ENCODE measurements at places on chromosomes 2 and 18.

DNA sequence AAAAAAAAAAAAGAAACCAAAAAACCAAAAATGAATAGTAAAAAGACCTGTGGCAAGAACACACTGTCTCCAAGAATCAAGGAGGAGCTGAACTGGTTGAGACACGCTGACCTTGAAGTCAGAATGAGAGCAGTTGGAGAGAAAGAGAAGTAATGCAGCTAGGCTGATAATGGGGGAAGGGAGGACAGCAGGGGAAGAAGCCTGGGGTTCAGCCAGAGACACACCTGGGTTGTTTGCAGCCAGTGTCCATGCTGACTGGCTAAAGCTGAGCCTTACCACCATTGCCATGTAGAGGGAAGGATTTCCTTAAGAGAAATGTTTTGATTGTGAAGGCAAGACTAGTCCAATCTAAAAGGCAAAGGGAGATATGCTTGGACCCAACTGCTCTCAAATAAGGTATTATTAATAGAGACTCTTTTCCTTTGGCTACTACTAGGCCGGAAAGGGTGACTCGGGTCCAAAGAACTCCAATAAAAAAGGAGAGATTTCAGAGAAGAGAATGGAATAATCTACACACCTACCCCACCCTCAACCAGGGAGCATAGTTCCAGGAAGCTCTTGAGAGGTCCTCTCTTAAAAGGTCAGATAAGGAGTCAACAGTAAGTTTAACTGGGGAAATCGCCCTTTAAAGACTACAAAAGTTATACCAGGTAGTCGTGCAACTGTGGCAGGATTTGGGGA, 25.2 kb upstream of the REL start:
- no peak for DNase-seq

- DNase-seq = no peak
These were observed 579 bp upstream of the ITM2C start for GRCh38 chr2:230864122-230864604.

DNA sequence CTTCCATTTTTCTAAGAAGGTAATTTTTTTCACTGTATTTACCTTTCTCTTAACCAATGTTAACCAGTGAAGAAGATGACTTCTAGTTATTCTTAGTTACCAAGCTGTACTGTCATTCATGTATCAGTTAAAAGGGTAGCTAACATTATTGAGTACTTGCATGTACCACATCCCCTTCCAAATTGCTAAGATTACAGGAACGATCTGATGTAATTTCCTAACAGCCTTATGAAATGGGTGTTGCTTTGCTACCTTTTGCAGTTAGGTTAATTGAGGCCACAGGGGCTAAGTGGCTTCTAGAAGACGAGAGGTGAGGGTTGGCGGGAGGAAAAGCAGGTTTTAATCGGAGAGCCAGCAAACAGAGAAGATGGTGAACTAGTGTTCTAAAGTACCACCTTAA, 1.8 kb upstream of the SULT6B1 start:
- DNase-seq = no peak

GRCh38 chr2:239835056-239835455, 190.1 kb downstream of the NDUFA10 start:
- DNase-seq = no peak

DNA sequence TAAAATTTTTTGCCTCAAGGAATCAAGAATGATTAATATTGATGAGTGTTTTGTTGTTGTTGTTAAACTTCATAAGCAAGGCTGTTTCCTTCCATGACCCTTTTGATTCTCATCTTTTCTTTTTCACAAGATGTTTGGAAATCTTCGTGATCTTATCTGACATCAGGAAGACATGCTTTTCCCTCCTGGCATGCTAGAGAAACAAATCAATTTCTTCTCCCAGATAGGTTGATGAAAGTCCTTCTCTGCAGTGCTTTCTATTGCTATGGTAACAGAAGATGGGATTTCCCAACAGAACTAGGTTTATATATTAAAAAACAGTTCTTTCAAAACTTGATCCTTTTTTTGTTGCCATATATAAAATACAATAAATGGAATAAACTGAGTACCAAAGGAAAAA, 85.2 kb downstream of the EML6 start:
- no peak for DNase-seq

DNA sequence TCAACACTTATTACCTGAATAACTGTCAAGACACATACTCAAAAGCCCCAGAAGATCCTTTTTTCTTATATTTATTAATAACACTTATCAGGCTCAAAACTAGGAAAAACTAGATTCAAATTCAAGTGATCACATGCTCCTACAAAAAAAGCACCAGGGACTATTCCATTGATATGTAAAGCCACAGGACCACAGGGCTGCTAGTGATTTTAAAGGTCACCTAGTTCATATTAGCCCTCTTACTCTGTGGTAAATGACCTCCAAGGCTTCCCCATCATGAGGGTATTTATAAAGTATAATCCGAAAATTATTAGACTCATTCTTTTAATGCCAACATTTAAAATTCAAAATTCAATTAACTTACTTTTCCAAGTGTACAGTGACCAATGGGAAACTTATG, 52.5 kb downstream of the LRPPRC start:
- no peak for DNase-seq

GRCh38 chr2:143132355-143132754, 3.1 kb downstream of the ARHGAP15 start:
- no peak for DNase-seq

GRCh38 chr2:26913999-26914658, 56.3 kb upstream of the MAPRE3 start:
- no peak for DNase-seq

DNA sequence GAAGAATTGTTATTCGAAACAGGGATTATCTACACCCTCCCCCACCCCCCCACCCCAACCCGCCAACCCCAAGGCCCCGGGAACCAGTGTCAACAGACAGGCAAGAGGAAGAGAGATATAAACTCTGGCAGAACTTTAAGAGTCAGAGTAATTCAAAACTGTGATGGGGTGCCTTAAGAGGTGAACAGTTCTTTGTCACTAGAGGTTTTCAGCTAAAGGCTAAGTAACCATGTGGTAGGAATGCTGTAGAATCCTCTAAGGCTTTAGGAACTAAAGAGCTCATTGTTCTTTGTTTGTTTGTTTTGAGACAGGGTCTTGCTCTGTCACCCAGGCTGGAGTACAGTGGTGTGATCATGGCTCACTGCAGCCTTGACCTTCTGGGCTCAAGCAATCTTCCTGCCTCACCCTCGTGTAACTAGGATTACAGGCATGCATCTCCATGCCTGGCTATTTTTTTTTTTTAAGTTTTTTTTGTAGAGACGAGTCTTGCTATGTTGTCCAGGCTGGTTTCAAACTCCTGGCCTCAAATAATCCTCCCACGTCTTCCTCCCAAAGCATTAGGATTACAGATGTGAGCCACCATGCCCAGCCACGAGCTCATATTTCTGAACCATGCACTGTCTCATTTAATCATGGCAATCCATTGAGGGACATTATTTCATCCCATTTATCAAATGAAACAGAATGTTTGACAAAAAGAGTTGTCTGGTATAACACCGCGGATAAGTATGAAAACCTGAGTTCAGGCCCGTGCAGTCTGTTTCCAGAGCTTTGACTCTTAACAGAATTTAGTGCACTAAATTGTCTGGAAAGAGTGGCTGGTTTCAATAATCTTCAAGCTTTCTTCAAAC, 20.8 kb upstream of the TMEM17 start:
- no peak for DNase-seq

GRCh38 chr2:149743842-149744448, 156.4 kb upstream of the MMADHC start:
- DNase-seq = no peak

- no peak for DNase-seq
These were observed 261.7 kb upstream of the SLC14A2 start for GRCh38 chr18:45353530-45353929.

GRCh38 chr2:62396880-62397279, 109.1 kb downstream of the TMEM17 start:
- DNase-seq = no peak

GRCh38 chr2:133716166-133716565, 147.9 kb upstream of the NCKAP5 start:
- DNase-seq = no peak

GRCh38 chr18:77042583-77042982, 90.0 kb downstream of the MBP start:
- no peak for DNase-seq

GRCh38 chr2:216700088-216700567, 4.8 kb upstream of the IGFBP5 start:
- DNase-seq = peak; percentile 59

- no peak for DNase-seq
These were observed 13.4 kb upstream of the TLK1 start for GRCh38 chr2:171174075-171174474.

DNA sequence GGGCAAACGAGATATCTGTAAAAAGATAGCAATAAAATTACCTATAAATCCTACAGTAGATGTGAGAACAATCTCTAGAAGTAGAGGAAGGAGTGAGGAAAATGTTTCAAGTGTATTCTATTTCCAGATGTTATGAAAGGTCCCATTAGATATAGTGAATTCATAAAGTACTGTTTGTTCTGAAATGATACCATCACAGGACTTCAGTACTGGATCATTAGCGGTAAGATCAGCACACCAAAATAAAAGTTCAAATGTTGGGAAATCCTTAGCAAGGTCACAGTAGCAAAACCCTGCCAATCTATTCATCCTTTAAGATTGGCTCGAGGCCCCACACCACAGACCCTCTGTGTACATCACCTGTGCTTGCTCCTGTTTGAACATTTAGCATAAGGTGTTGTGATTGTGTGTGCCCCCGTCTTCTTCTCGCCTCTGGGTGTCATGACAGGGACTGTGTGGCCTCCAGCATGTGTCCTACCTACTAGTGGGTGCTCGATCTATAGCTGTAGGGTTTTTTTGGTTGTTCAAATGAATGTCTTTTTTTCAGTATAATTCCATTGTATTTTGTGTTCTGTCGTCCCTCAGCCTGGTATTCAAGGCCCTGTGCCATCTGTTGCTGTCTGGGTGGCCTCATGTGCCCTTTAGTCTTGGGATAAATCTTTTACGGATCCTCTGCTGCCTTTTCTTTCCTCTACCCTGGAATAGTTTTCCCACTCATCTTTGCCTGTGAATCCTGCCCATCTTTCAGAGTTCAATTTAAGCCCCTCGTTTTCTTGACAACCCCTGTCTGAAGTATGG, 9.1 kb downstream of the MFSD6 start:
- DNase-seq = no peak

DNA sequence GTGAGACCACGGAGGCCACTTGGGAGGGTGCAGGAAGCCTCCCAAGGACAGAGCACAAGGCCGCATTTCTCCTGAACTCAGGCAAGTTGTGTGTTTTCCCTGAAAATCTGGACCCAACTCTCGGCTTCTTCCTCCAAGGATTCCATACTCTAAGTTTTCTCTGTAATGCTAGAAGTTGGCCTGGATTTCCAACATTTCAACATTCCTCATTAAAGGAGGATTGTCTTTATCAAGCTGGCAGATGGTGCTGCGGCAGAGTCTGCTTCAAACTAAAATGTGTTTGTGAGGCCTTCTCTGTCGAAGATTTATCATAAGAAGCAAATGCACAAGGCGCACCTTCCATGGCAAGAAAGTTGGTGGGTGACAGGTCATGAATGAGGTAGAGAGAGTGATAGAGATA, 94.4 kb upstream of the SATB2 start:
- no peak for DNase-seq

DNA sequence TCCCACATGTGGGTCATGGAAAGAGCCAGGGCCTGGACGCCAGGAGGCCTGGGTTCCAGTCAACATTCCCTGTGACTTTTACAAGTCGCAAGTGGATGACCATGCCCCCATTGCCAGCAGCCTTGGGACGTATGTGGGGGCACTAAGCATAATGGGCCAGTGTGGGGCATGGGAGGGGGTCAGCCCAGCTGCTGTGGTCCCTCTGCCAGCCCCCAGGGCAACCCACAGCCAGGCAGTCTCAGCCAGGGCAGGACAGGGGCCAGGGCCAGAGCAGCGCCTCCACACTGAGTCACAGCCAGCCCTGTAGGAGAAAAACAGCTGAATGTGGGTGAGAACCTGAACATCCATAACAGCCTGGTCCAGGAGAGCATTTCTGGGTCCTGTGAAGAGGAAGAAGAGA, 173.2 kb downstream of the GFPT1 start:
- DNase-seq = no peak

DNA sequence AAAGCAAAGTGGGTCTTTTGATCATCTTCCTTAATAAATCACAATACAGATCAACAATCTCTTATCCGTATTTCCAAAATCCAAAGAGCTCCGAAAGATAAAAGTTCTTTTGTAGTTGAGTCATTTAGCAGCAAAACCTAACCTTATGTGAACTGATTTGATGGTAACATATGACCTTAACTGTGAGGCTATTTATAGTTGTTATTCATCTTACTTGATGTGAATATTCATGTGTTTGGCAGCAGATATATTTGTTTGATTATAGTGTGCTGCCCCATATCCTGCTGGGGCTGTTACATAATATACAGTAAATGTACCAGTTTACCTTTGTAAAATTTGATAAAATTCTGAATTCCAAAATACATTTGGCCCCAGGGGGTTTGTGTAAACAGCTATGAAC, 158.5 kb downstream of the MYO3B start:
- DNase-seq = no peak
